ENCODE measurements at places on chromosomes 11 and 22.

- no peak for DNase-seq
Observed at GRCh38 chr11:64102005-64102738, 63.7 kb downstream of the MACROD1 start.

GRCh38 chr11:60422609-60423008 is 6.8 kb upstream of the MS4A5 start:
- no peak for DNase-seq

DNA sequence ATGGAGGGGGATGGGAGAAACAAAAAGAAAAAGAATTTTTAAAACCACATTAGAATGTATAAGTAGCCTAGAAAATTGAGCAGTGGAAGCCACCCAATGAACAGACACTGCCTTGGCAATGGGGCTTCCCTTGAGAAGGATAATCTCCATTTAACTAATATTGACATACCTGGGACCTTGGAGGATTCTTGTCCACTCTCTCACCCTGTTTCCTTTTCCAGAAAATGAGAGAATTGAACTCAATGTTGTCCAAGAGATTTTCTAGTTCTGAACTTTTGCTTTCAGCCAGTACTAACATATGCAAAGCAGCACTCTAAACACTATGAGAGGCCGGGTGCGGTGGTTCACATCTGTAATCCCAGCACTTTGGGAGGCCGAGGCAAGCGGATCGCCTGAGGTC is 524 bp downstream of the MS4A8 start:
- DNase-seq, result no peak

GRCh38 chr11:113059548-113059947 is 98.3 kb downstream of the NCAM1 start:
- no peak for DNase-seq

DNA sequence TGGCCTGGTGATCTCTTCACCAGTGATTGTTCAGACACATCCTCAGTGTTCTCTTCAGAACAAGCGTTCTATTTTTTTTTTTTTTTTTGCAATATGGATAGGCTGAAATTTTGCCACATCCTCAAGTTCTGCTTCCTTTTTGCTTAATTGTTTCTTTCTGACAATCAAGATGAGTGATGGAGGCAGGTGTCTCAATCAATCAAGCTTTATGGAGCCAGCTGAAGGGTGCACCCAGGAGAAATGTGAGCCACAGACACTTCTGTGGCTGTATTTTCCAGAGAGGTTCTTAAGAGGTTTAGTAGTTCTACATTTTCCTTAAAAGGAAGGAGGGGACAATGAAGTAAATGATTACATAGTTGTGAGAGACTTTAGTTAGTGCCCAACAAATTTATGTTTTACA is 43.9 kb upstream of the ASPHD2 start:
- no peak for DNase-seq

DNA sequence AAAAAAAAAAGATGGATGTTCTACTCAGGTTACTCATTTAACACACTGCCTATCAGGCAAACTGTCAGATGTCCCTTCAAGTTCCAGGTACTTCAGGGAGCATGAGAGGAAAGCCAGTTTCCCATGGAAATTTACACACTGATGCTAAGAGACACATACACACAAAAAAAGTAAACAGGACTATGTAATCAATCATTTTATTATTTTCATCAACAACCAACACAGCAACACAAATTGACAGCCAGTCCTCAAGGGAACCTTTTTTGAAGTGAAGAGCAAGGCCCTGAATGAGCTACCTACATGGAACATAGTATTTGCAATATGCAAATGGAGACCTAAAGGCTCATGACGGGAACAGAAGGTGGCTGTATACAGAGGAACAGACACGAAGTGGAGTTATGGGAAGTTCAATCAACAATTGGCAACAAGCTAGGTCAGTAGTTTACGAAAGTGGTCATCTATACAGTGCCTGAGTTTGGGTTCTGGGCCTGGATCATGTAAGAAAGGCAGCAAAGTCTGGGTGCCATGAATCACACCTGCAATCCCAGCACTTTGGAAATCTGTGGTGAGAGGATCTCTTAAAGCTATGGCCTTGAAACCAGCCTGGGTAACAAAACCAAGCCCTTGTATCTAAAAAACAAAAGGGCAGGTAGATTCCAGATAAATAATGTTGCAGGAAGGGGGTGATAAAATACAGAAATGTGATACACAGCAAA is 12.6 kb upstream of the WDR74 start:
- DNase-seq, result no peak

DNA sequence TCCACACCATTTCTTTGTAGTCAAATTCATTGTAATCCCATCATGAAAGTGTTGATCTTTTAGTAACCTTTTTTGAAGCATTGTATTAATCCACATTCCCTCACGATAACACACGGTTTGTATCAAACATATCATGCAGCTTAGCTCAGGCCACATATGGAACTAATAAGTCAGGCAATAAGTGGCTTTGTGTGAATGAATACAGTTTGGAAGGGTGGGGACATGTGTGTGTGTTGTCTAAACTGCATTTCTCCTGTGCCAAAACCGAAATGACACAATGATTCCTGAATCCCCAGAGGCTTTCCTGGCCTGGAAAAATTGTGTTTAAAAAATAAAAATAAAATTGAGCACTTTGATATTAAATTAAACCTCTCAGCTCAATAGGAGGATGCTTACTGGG is 98.3 kb downstream of the WNT11 start:
- no peak for DNase-seq

GRCh38 chr11:32137869-32138268 is 47.0 kb downstream of the RCN1 start:
- DNase-seq, result no peak

DNA sequence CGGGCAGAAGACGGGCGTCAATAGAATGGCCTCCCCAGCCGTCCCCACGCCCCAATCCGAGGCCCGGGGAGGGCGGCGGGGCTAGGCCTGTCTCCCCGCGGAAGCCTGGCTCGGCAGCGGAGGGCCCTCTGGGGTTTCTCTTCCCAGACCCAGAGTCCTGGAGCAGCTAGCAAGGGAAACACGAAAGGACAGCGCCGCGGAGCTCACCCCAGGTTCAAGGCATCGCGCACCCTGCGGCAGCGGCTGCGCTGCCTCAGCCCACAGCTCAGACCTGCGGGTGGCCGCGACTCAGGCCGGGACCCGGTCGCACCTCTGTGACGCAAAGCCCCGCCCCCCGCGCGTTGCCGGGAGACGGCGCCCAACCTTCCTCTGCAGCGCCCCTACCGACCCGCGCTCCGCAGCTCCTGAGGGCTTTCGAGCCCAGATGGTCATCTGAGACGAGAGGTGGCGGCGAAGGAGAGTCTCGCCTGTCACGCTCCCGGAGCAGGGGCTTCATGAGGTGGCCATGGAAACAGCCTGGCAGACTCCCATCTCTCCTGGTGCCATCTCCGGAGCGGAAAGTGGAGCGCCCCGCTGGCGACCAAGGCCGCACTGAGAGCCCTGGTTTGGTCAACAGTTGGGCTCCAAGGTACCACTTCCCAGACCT is at the start of gene RNF141:
RNF141 (minus strand) TSS at position 273 of the 646 bp plus-strand sequence. CDS start 7,029 bp downstream, outside the sequence.
- DNase-seq, result peak; percentile 95

DNA sequence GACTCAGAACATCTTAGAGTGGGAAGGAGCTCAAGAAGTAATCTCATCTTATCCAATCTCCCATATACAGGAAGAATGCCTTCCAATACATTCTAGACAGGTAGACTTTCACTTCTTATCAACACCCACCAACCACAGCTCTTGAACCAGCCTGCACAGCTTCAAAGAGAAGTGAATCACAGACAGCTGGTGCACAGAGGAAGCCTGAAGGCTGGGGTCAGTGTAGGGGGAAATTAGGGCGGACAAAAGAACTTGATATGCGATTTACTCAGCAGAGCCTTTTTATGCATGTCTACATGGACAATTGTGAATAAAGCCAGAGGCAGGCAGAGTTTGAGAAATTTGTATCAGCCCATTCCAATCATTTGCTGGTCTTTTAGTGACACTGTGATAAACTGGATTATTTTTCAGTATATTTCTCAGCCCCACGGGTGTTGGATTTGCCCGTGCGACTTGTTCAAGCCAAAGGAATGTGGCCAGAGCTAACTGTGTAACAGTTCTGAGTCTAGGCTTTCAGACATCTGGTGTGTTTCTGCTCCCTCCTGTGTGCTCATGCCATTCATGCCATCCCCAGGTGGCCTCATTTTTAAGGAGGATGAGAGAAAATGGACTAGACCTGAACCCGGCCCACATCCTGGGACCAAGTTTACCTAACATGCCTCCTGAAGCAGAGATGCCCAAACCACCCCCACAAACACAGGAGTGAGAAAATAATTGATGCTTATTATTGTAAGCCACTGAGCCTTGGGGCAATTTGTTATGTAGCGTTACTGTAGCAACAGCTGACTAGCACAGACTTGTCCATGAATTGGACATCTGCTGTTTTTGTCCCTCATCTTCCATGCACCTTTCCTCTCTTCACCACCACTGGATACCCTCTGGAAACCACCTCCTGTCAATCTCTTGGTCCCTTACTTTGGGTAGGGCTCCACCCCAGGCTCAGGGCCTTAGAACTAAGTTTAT is 137.5 kb upstream of the HSD17B12 start:
- no peak for DNase-seq

Data from NCI-H446 (cell line).